ENCODE measurements at places on chromosomes 2 and 18.

DNA sequence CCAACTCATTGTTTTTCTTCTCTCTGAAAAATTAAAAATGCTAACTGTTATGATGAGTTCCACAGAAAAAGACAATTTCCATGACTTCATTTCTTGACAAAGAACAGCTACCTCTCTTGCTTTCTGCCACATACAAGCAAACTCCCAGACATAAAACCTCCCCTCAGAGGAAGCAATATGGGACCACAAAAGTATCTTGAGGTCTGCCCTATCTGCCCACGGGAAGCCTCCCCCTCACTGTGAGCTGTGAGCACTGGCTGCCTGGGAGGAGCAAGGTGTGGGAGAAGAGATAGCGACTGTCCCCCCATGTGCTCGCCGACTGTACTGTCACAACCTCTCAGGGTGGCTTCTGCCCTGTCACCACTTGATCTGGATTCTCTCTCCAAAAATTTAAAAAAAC is 69.7 kb upstream of the NRP2 start:
- no peak for DNase-seq

DNA sequence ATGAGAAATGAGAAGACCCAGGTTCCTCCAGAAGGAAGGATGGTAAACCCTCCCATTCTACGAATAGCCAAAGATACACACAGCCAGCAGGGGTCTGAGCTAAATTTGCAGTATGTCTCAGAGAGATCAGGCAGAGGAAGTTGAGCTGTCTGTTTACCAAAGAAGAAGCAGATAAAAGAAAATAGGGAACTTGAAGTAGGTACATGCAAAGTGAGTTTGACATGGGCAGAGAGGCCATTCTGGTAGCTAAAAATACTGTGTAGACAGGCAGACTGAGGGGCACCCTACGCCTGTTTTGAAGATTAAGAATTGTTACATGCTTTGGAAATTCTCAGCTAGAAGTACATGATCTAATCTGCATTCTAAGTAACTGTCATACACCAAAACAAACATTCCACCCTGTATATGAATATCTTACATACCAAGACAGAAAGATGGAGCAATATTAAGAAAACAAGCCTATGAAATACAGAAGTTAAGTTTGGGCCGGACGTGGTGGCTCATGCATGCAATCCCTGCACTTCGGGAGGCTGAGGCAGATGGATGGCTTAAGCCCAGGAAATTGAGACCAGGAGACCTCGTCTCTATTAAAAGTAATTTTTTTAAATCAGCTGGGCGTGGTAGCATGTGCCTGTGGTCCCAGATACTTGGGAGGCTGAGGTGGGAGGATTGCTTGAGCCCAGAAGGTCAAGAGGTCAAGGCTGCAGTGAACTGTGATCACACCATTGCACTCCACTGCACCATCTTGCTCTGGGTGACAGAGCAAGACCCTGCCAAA is 157.9 kb downstream of the ANKRD44 start:
- DNase-seq, result peak; percentile 65

- no peak for DNase-seq
Observed at GRCh38 chr2:64203131-64203857, 59.1 kb upstream of the PELI1 start.

DNA sequence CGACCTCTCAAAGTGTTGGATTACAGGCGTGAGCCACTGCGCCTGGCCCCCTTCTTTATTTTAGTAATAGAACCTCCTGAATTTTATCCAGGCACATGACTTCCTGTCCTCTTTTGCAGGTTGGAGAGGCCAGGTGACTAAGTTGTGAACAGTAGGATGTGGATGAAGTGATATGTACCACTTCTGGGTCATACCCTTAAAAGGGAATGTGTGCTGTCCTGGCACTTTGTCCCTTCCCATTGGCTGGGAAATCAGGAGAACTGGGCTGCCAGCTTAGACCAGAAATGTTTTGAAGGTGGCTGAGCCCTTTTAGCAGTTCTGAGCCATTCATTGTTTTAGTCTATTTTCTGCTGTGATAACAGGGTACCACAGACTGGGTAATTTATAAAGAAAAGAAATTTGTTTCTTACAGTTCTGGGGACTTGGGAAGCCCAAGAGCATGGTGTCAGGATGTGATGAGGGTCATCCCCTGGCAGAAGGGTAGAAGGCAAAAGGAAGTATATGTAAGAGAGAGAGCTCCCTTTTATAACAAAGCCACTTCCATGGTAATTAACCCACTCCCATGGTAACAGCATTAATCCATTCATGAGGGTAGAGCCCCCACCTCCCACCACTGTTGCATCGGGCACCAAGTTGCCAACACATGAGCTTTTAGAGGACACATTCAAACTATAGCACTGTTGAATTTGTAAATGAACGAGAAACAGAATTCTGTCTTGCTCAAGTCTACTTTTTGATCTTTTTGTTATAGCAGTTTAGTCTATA is 79.1 kb downstream of the TTC27 start:
- no peak for DNase-seq

- no peak for DNase-seq
Observed at GRCh38 chr2:235811446-235812184, 317.8 kb downstream of the AGAP1 start.

GRCh38 chr2:80323610-80324009 is 19.1 kb upstream of the LRRTM1 start:
- DNase-seq, result no peak

- DNase-seq, result no peak
Observed at GRCh38 chr2:74142340-74142739, 5.4 kb downstream of the BOLA3 start.

GRCh38 chr2:129748653-129749052 is 230.8 kb upstream of the RAB6C start:
- no peak for DNase-seq

DNA sequence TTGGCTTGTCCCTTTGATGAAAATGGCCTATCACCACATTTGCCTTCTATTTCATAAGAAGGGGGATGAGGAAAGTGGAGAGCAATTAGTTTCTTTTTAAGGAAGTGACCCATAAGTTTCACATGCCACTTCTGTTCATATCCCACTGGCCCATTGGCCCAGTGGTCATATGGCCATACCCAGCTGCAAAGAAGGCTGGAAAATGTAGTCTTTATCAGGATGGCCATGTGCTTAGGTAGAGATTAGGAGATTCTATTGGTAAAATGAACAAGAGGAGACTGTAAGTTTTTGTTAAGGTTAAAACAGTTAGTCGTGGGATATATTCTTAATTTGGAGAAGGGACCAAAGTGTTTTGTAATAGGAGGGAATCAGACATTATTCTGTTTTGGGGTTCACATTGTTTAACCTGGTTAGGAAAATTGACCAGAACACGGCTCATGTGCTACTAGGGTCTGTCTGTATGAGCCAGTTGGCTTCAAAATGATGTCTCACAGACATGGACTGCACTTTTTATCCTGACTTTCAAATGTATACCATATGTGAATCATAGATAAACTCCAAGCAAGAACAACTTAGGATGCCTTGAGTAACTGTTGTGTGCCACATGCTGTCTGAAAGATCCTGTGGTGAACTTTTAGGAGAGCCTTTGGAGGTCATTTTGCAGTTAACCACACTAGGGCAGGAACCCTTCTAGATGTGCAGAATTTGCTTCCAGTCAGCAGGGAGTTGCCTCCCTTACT is 17.3 kb downstream of the PLCL1 start:
- DNase-seq, result no peak

DNA sequence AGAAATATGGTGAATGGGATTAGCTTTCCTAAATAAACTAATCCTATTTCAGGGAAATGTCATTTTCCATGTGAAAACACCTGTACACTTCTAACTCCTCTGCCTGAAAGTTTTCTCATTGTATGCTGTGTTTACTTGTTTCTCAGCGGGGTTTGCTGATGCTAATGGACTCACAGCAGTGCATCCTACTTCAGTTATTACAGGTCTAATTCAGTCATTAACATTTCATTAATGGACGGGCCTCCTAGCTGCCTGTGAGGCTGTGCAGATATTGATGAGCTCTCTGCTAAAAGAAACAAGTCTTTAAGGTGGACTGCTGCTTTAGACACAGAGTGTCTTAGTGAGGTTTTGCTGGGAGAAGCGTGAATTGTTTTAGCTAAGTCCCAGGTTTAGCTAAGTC is 1342.0 kb upstream of the ZEB2 start:
- DNase-seq, result no peak

GRCh38 chr2:144471305-144472045 is 48.4 kb downstream of the ZEB2 start:
- DNase-seq, result no peak

DNA sequence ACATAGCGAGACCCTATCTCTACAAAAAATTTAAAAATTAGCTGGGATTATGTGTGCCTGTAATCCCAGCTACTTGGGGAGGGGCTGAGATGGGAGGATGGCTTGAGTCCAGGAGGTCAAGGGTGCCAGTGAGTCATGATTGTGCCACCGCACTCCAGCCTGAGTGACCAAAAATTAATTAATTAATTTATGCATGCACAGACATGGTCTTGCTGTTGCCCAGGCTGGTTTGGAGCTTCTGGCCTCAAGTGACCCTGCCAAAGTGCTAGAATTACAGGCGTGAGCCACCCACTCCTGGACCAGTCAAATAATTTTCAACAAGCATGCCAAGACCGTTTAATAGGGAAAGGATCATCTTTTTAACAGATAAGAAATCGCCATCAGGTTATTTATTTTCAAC is 57.7 kb upstream of the TFCP2L1 start:
- DNase-seq, result no peak

- no peak for DNase-seq
Observed at GRCh38 chr18:58527952-58528287, 101.0 kb downstream of the ALPK2 start.

GRCh38 chr2:28338831-28339321 is 53.8 kb upstream of the FOSL2 start:
- DNase-seq, result no peak

- DNase-seq, result no peak
Observed at GRCh38 chr2:105570757-105571156, 171.9 kb upstream of the FHL2 start.

DNA sequence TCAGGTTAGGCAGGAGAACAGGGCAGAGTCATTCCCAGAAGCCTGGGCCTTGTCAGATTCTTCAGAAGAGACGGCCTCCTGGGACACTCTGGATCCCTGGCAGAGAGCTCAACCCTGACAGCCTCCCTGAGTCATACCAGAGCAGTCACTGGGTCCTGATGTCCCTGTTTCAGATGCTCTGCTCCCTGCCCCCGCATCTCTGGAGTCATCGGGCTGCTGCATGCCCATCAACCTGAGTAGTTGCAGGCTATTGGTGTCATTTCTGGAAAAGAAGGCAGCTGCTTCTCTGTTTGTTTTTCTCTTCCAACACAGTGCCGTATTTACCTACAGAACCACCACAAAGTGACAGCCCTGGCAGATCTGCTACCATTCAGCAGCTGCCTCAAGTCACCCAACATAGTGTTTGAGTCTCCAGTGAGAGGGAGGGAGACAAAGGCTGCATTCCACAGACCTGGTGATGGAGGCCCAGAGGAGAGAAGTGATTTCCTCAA is 145.1 kb downstream of the B3GNT2 start:
- no peak for DNase-seq

DNA sequence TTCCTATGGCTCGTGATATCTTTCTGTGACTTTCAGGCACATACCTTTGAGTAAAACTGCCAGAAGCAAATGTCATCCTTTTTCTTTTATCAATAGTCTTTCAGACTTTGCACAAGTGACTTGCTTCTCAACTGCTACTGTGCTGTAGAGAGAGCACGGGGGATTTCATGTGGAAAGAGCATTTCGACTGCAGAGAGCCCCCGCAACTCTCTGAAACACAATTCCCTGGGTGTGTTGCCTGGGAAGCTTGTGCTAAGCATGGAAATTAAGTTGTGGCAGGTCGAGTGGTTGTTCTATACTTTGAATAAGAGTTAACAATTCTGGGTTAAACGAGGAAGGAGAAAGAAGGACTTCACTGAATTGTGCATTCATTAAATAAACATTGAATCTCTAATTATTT is 659.1 kb downstream of the TDRD15 start:
- no peak for DNase-seq

GRCh38 chr2:101106453-101107181 is 44.6 kb downstream of the TBC1D8 start:
- DNase-seq, result no peak

DNA sequence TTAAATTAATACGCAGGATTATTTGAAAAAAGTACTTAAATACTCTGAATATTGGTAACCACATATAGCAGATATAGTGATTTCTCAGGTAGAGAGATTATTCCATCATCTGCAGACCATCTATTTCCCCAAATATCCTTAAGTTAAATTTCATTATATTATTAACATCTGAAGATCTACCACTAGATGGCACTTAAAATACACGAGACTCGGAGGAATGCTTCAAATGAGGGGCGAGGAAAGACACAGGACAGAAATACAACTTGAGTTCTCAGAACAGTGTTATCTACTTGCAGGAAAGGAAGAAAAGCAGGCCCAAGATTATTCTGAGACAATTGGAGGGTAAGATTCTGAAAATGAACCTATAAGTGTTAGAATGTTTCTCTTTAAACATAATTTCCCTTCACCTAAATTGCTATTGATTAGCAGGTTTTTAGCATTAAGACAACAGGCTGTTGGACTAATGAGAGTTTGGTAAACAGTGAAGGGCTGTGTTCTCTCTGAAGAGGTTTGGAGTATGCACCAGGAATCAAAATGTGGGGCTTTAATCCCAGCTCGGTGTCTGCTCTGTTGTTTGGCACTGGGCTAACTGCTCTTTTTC is 76.9 kb upstream of the GCFC2 start:
- DNase-seq, result no peak

DNA sequence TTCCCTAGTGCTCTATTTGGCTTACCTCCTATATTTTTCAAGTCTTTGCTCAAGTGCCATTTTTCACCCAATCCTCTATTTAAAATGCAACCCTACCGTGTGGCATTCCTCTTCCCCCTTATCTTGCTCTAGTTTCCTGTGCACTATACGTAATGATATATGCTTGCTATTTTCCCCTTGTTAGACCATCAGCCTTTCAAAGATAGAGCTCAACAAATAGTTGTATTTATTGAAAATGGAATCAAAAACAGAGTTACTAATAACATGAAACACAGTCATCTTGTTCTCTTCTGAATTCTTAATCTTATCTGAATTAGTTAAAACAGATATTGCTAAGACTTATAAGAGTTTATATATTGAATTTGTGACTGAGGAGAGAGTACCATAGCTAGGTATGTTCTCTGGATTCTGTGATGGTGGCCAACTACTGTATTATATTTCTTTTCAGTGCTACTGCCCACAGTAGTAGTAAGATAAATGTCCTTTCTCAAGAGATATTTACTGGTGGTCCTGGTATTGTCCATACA is 55.3 kb downstream of the CAB39 start:
- DNase-seq, result no peak

- DNase-seq, result no peak
Observed at GRCh38 chr2:54720563-54720962, 2.9 kb upstream of the EML6 start.

GRCh38 chr2:240936106-240936505 is 30.0 kb downstream of the CROCC2 start:
- DNase-seq, result peak; percentile 35
